Stimulated activated CD4-positive, alpha-beta T cell treated with anti-CD3 and anti-CD28 coated beads, TNF-alpha, amount 100 ng/mL, for 48 hours (primary cell): ENCODE measurements at places on chromosomes 2 and 18.

GRCh38 chr2:222835143-222835822, 25.6 kb upstream of the ACSL3 start:
- no peak for DNase-seq

DNA sequence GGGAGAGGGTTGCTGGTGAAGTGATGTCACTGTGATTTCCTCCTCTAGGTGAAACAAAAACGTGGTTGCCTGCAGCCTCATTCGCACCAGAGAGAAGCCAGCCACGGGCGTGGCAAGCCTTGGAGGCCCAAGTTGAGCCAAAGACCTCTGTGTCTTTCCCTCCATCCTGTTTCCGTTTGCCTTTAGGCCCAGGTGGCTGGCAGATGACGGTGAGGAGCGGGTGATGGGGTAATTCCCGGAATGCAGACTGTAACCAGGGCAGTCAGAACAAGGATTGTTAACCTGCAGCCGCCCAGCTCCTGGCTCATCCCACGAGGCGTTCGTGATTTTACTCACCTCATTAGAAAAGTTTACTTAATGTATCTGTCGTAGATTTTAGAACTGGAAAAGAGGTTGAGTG, 14.4 kb downstream of the CTIF start:
- DNase-seq = no peak

DNA sequence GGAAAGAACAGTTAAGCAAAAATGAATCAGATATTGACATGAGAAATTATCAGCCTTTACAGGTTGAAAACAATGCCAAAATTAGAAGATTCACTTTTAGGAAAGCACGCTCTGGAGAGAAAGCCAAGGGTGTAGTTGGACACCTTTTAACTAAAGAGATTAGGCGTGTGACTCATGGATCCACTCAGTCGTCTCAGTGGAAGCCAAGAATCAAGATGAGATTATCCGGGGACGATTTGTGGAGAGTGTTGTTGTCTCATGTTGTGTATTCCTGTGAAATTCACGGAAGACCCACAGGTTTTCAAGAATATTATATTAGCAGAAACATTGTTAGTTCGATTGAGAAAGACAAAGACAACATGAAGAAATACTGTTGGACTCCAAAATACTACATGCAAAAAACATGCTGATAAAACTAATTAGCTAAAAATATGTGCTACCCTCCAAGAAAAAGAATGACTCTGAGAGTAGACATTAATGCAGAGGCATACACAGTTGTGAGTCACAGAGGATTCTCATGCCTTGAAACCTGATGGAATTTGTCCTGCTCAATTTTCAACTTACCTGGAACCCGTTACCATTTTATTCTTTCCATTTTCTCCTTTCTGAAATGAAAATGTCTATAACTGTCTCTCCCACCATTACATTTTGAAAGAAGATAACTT, 192.1 kb upstream of the RND3 start:
- no peak for DNase-seq

DNA sequence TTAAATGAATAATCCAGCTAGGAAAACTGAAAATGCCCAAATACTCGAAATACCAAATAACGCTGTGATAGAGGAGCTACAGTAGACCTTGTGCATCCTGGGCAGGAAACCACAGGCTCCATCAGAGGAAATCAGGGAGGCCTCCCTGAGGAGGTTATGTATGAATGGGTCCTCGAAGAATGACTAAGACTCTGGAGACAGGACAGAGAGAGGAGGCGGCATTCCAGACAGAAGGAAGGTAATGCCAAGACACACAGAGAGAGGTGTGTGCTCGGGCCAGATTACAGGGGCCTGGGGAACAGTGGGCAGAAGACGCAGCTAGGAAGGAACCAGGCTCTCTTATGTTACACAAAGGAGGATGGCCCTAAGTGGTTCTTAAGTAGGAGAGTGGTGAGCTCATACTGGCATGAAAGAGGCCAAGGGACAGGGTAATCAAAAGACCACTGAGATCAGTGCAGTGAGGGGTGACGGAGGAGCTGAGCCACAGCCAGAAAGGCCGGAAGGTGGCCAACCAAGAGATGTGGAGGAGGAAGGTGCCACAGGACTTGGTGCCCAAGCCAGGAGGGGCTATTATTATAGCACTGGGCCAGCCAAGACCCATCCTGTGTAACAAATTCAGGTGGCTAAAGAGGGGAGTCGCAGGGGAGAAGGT, 9.9 kb downstream of the ST3GAL5 start:
- no peak for DNase-seq

DNA sequence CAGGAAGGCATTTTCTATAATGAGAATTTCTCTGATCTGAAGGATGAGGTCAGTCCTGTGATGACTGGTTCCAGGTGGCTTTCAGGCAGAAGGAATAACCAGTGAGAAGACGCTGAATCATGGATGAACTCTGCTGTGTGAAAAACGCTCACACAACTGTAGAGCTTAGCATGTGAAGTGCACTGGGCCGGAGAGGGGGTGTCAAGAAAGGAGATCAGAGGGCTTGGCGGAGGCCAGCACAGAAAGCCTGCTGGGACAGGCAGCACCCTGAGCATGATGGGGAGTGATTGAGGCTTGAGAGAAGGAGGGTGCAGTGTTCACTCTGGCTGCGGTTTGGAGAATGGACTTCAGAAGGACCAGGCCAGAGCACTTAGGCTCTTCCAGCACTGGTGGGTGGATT, 236.5 kb downstream of the TPGS2 start:
- DNase-seq = no peak

DNA sequence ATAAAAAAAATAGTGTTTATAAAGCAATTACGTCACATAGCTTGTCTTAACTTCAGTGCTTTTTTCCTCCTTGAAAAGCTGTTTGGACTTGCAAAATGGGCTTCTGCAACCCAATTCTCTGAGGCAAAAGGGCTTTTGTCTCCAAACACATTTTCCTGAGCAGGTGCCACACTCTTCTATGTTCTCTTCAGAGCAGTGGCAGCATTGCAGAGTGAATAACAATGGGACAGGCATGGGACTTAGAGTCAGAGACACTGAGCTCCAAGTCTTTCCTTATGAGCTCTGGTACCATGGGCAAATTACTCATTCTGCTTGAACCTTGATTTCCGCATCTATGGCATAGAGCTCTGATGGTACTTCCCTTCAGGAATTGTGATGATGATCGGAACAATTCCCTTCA, 149.0 kb downstream of the ARL6IP6 start:
- DNase-seq = no peak

DNA sequence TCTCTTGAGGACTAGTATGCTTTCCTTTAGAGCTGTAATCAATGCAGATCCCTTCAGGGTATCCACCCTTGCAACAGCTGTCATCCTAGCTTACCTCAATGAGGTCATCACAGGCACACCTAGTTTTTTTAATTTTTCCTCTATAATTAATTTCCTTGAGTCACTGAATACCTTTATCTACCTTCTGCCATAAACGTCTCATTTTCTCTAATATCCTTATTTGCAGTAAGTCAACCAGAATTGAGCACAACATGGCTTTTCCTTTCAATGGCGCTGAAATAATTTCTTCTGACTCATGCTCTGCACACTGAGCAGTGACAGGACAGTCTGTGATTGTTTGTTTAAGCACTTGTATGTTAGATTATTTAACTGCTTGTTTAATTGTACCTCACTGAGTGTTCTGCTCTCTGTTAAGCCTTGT, 49.4 kb downstream of the ETAA1 start:
- no peak for DNase-seq

- no peak for DNase-seq
Measured at GRCh38 chr18:73384246-73384645, 516.5 kb upstream of the NETO1 start.

GRCh38 chr2:9416962-9417316, 6.4 kb downstream of the ITGB1BP1 start:
- no peak for DNase-seq

DNA sequence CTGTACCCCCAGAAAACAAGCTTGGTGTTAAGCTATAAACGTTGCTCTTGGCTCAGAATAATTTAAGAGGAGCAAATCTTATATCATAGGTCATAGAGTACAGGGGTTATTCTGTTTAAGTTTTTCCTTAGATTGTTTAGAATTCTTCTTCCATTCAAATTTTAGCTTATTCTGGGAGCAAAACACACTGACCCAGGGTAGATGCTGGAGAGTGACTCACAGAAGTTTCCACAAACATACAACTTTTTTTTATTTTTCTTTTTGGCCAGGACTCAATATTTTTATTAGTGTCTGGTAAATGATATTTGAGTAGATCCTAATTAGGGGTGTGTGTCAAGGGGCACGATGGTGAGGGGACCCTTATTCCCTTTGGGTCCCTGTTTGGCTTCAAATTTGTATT, 71.5 kb upstream of the PSME4 start:
- DNase-seq = no peak

DNA sequence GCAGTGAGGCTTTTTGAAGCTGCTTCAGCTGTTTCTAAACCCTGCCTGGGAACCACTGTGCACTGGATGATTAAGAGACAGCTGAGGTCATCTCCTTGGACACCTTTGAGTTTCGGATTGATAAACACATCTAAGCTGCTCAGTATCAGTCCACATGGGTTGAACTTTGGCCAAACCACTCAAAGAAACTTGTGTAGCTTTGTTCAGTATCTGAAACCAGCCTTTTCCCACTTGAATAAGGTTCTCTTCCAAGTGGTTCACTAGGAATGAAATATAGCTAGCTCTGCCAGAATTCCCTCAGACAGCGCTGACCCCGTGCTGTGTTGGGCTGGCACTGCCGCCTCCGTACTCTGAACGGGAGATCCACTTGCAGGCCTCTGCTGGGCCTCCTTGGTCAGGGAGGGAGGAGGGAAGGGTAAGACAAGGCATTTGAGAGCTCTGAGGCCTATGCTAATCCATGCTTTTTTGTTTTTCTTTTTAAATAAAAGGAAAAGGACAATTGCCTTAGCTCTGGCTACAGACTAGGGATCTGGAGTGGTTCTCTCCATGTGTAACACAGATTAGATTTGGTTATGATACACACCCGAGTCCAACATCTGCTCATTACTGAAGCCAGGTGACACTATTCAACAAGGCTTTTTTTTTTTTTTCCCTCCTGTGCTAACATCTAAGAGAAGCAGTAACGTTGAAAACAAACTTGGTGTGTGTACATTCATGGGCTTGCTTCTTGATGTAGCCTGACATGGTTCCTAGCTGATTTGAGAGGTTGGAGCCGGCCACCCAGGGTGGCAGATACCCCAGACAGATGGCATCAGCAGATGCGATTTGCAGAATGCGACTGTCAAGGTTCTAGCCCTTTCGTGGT, 67.7 kb downstream of the NCK2 start:
- no peak for DNase-seq

DNA sequence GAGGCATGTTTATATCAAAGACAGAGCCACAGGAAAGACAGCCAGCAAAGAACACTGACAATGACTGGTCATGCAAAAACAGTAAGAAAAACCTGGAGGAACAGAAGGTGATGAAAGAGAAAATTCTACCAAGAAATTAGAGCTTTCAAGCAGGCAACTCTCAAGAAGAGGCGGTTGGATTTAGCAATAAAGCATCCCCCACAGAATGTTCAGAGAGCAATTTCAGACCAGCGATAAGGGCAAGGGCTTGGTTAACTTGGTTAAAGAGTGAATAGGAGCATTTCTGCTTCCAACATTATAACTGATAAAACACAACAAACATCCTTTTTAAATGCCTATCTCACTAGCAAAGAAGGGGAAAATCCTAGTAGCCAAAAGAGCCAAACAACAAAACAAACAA, 68.0 kb upstream of the NCKAP5 start:
- DNase-seq = no peak

GRCh38 chr18:62952807-62953206, 237.5 kb downstream of the PHLPP1 start:
- DNase-seq = no peak

DNA sequence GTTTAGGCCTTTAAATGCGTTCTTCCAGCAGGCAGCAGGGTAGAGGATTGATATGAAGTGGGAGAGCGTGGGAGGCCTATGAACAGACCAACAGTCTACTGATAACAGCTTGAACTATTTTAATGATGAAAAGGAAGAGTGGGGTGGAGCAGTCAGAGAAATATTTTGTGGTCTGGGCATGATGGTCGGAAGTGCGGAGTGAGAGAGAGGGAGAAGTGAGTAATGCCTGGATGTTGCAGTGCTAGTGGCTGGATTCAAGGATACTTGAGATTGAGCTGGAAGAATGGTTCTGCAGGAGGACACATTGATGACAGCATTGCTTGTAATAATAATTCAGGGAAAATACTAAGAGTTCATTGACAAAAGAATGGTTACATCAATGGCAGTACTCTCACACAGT, 151.0 kb upstream of the DAPL1 start:
- DNase-seq = no peak

DNA sequence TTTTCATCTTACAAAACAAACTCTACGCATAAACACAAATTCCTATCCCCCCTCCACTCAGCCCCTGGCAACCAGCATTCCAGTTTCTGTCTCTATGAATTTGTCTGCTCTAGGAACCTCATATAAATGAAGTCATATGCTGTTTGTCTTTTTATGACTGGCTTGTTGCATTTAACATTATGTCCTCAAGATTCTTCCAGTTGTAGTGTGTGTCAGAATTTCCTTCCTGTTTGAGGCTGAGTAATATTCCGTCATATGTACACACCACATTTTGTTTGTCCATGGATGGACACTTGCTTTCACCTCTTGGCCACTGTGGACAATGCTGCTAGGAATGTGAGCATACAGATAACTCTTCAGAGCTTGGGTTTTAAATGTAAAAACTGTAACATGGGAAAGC, 272.1 kb downstream of the GBX2 start:
- DNase-seq = no peak

GRCh38 chr2:197165020-197165419, 145.6 kb downstream of the ANKRD44 start:
- DNase-seq = no peak

DNA sequence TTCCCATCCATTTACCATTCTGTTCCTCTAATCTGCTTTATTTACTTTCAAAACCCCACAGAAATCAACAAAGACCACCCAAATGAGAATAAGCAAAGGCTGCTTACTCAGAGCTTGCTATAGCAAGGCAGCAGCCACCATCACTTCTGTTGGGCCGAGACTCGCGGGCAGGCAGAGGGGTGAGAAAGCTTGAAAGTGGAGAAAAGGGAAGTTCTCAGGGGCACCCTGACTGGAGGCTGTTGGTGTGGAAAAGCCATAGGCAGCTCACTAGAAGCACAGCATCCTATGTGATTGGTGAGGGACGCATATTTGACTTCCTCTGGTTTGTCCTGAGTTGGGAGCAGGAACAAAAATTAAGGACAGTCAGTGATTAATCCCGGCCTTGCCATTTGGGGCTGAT, 269.7 kb upstream of the THSD7B start:
- no peak for DNase-seq

- DNase-seq = no peak
Measured at GRCh38 chr2:43383533-43383932, 157.1 kb upstream of the ZFP36L2 start.

- no peak for DNase-seq
Measured at GRCh38 chr2:241121008-241121407, 18.9 kb upstream of the MTERF4 start.

DNA sequence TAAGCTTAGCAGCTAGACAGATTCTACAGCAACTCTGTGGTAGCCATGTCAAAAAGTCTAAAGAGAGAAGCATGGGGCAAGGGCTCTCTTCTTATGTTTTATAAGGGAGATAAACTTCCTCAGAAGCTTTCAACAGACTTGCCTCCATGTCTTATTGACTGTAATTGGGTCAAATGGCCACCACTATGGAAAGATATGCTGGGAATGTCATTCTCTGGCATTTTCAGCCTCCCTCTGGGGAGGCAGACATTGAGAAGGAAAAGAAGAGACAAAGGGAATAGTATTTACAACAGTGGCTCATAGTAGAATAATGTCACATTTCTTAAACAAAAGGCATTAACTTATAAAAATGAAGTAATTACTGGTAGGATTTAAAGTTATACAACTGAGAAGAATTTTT, 1964.5 kb upstream of the PIK3C3 start:
- no peak for DNase-seq
